ENCODE measurements at places on chromosomes 12 and 14. TPM values are rescaled to one million over a fixed set of nuclear protein-coding genes. Genes with fewer than 3 reads are reported as not detected.

Gene TMEM263
- total RNA-seq = 48.4 TPM

Gene TPPP2
- not detected for total RNA-seq

Gene NPAS3
- 0.10 TPM for total RNA-seq

Gene FAM222A
- 1.1 TPM for total RNA-seq

Measured in mammary microvascular endothelial cell (primary cell).